ENCODE measurements at places on chromosomes 13 and 19.

DNA sequence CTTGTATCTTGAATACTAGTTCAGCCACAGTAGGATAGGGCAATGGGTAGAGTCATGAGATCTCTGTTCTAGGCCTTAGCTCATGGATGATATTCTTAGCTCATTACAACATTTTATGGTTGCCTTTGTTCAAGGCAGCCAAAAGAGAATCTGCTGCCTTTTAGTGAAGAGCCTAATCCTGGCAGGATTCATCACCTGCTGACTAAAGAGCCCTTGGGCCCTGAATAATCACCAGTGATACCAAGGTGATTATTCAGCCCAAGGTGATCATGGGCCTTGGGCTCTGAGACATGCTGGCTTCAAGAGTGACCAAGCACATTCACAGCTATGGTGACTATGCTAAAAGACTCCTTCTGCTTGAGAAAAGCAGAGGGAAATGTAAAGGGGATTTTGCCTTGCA is 143.3 kb upstream of the MYO16 start:
- DNase-seq: no peak

GRCh38 chr19:49515767-49516166 is 3.3 kb downstream of the FCGRT start:
- no peak for DNase-seq

- no peak for DNase-seq
Measured at GRCh38 chr19:52227980-52228379, 38.1 kb downstream of the PPP2R1A start.

DNA sequence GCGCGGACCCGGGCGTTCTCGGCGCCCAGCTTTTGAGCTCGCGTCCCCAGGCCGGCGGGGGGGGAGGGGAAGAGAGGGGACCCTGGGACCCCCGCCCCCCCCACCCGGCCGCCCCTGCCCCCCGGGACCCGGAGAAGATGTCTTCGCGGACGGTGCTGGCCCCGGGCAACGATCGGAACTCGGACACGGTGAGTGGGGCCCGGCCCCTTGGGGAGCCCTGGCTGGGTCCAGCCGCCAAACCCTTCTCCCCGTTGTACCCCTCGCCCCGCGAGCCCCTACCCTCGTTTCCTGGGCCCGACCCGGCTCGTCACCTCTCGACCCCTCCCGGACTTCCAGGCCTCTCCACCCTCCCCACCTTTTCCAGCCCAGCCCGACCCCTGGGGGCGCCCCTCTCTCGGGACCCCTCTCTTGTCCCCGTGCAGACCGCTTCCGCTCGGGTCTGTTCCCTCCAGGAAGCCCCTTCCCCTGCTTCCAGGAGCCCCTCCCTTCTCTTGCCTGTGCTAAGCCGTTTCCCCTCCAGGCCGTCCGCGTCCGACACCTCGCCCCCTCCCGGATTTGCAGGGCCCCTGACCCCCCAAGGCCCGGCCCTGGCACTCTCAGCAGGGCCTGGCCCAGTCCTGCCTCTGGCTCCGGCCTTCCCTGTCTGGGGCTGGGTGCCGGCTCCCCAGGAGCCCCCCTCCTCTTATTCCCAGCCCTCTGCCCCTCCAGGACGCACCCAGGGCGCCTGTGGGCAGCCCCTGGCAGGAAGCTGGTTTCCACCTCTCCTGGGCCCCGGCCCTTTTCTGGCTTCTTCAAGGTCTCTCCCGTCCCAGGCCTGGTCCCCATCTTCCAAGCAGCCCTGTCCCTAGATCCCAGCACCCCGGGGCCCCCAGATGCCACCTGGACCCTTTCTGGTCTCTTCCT is 632 bp downstream of the MARK4 start:
- no peak for DNase-seq

- DNase-seq: no peak
Measured at GRCh38 chr19:814152-815078, 7.3 kb downstream of the PLPPR3 start.

- DNase-seq: no peak
Measured at GRCh38 chr13:38582133-38582532, 104.7 kb upstream of the FREM2 start.

DNA sequence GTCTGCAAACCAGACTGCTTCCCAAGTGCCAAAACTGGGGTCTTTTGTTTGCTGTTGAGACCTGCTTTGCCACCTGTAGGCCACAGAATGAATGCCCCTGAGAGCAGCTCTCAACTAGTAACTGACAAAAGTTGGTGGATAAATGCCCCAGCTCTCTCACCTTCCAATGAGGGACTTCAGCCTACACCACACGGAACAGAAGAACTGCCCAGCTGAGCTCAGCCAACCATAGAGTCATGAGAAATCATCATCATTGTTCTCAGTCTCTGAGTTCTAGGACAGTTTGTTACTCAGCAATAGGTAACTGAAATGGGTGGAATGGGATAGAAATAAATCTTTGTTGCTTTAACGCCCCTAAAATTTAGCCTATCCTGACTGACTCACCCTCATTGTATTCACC is 59.1 kb upstream of the MRI1 start:
- DNase-seq: no peak

DNA sequence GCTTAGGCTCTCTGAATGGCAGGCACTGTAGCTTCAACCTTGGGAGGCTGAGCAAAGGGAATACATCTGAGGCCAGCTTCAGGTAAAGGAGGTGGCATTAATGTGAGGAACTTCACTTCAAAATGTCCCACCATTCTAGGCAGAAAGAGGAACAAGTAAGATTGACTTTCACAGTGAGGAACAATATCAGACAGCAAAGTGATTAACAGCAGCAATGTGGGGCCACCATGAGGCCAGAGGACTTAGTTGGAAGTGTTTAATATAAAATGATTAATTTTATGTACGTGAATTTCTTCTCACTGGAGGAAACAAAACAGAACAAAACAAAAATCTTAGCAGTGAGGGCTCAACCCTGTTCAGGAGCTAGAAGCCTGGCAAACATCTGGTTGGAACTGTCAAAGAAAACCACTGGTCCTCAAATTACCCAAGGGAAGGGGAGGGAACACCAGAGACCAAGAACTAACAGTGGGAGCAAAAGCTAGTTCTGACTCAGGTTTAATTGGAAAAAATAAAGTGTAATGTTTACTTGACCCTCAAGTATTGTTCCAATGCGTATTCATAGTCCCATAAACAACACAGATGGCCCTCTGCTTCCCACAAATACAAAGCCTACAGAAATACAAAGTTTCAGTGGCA is 43.9 kb upstream of the FRY start:
- no peak for DNase-seq

Measured in DMS79 (cell line).